ENCODE measurements at places on chromosomes 5 and 9. TPM values are rescaled to one million over a fixed set of nuclear protein-coding genes. Genes with fewer than 3 reads are reported as not detected.

DNA sequence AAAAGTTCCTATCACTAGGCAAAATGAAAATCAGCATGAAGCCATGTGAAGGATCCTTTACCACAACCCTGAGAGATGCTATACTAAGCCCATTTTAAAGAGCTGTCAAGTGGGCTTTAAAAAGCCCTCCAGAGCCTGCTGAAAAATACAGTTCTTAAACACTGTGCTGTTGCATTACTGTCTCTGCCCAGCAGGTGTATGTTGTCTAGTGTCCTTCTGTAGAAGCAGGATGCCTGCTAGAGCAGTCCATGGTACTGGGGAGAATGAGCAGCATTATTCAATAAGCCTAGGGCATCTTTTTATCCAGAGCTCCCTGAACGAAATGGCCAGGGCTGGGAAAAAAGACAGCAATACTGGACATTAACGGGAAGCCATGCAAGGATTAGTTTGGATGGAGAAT, 126.2 kb upstream of the PLCXD3 start:
- DNase-seq, result no peak
- no peak overlapping the region for H3K27ac ChIP-seq

- H3K27ac ChIP-seq, result no peak overlapping the region
- H3K4me1 ChIP-seq, result no peaks in the 10 kb centered on the region
- no peak overlapping the region for H3K4me3 ChIP-seq
- H3K27me3 ChIP-seq, result no peaks in the 10 kb centered on the region
These were observed 106.7 kb downstream of the SLF1 start for GRCh38 chr5:94725142-94725541.

- H3K4me1 ChIP-seq, result peaks cover 17% of the 10 kb centered on the region
- no peaks in the 10 kb centered on the region for H3K36me3 ChIP-seq
- DNase-seq, result no peak
These were observed 45.3 kb upstream of the TTC39B start for GRCh38 chr9:15352306-15352705.

DNA sequence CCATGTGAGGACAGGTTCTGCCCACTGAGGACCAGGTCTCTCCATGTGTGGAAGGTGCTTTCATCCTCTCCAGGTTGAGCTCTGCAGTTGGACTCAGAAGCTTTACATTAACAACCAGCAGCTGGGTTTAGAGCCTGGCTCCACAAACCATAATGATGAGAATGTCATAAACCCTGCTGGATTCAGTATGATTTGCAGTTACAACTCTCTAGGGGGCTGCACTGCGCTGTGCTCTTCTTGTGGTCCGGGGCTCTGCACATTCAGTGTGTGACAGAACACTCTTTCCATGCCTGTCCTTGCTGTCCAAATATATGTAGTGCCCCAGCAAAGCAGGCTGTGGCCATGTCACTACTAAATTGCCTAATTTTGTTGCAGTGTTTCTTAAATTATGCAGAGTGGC, 334.3 kb downstream of the ICE1 start:
- no peaks in the 10 kb centered on the region for H3K36me3 ChIP-seq
- no peaks in the 10 kb centered on the region for H3K4me1 ChIP-seq
- H3K27me3 ChIP-seq, result peaks cover 20% of the 10 kb centered on the region
- no peak overlapping the region for H3K4me3 ChIP-seq
- no peak for DNase-seq
- no peak overlapping the region for H3K27ac ChIP-seq

The ACTBL2 gene
- total RNA-seq, result 1.5 TPM

- H3K27ac ChIP-seq, result no peak overlapping the region
- DNase-seq, result no peak
- H3K36me3 ChIP-seq, result no peaks in the 10 kb centered on the region
- H3K4me3 ChIP-seq, result no peak overlapping the region
- H3K4me1 ChIP-seq, result no peaks in the 10 kb centered on the region
These were observed 14.0 kb upstream of the CHD1 start for GRCh38 chr5:98942847-98943246.

GRCh38 chr5:34639852-34640626, 16.1 kb upstream of the RAI14 start:
- no peak for DNase-seq
- no peaks in the 10 kb centered on the region for H3K36me3 ChIP-seq
- H3K4me3 ChIP-seq, result no peak overlapping the region
- H3K27ac ChIP-seq, result no peak overlapping the region
- H3K27me3 ChIP-seq, result no peaks in the 10 kb centered on the region
- H3K4me1 ChIP-seq, result no peaks in the 10 kb centered on the region

The CDKN2A gene
- total RNA-seq, result 404 TPM
